HFFc6 (cell line): ENCODE measurements at places on chromosomes 11 and 22. TPM values are rescaled to one million over a fixed set of nuclear protein-coding genes. Genes with fewer than 3 reads are reported as not detected.

LRRC10B gene
- total RNA-seq, result not detected in 3 replicates

RAG1 gene
- 0.33 to 0.58 TPM (median 0.41 TPM) in 3 replicates for total RNA-seq

OR5D14 gene
- not detected in 3 replicates for total RNA-seq

DERL3 gene
- 0.41 to 0.51 TPM in 2 of 3 replicates, not detected in the other for total RNA-seq

SLC22A12 gene
- not detected in 3 replicates for total RNA-seq

OR8J1 gene
- not detected in 3 replicates for total RNA-seq

TOM1 gene
- 32.0 to 43.7 TPM (median 33.9 TPM) in 3 replicates for total RNA-seq

CARS1 gene
- total RNA-seq, result 51.3 to 66.7 TPM (median 56.8 TPM) in 3 replicates

MAML2 gene
- total RNA-seq, result 25.6 to 29.9 TPM (median 27.0 TPM) in 3 replicates

RHOD gene
- total RNA-seq, result 5.4 and 16.4 TPM in 2 replicates

CHKB gene
- total RNA-seq, result 24.5 to 25.5 TPM (median 24.6 TPM) in 3 replicates

PIWIL4 gene
- 0.43 TPM in 1 of 3 replicates, not detected in the others for total RNA-seq

GLB1L3 gene
- total RNA-seq, result not detected in 2 replicates

TRIM66 gene
- 4.4 to 5.9 TPM (median 5.6 TPM) in 3 replicates for total RNA-seq

CALCA gene
- not detected in 3 replicates for total RNA-seq

MUC5AC gene
- total RNA-seq, result not detected in 3 replicates

CSRP3 gene
- not detected in 3 replicates for total RNA-seq

CCDC15 gene
- 1.4 and 2.1 TPM in 2 replicates for total RNA-seq

PICALM gene
- total RNA-seq, result 217 to 251 TPM (median 240 TPM) in 3 replicates

FAM180B gene
- total RNA-seq, result not detected in 3 replicates

TSPAN4 gene
- 217 to 276 TPM (median 259 TPM) in 3 replicates for total RNA-seq

ROBO3 gene
- 2.9 to 3.6 TPM (median 2.9 TPM) in 3 replicates for total RNA-seq

VSTM5 gene
- total RNA-seq, result 0.19 to 0.27 TPM (median 0.22 TPM) in 3 replicates

RIMBP3C gene
- total RNA-seq, result 0.12 to 0.43 TPM in 2 of 3 replicates, not detected in the other

ALG9 gene
- 36.4 to 44.2 TPM (median 36.8 TPM) in 3 replicates for total RNA-seq

OR56A5 gene
- total RNA-seq, result not detected in 3 replicates

CECR2 gene
- not detected in 3 replicates for total RNA-seq

PANX2 gene
- total RNA-seq, result 1.4 to 2.0 TPM (median 1.6 TPM) in 3 replicates

LRRC32 gene
- total RNA-seq, result 0.57 and 0.86 TPM in 2 replicates

MS4A6E gene
- not detected in 3 replicates for total RNA-seq

CDC42BPG gene
- total RNA-seq, result 0.06 TPM in 1 of 2 replicates, not detected in the other

ASRGL1 gene
- 0.48 TPM in 1 of 2 replicates, not detected in the other for total RNA-seq

ACTN3 gene
- 0.08 to 0.24 TPM (median 0.16 TPM) in 3 replicates for total RNA-seq

DDB1 gene
- total RNA-seq, result 265 to 314 TPM (median 285 TPM) in 3 replicates

TSPAN18 gene
- not detected in 3 replicates for total RNA-seq

OR4D5 gene
- total RNA-seq, result not detected in 3 replicates

CBLIF gene
- total RNA-seq, result not detected in 3 replicates

APOA4 gene
- total RNA-seq, result not detected in 3 replicates

SPTBN2 gene
- total RNA-seq, result 0.13 to 0.33 TPM in 2 of 3 replicates, not detected in the other

PATE3 gene
- not detected in 3 replicates for total RNA-seq

HEPHL1 gene
- total RNA-seq, result not detected in 3 replicates

APOBEC3B gene
- 15.2 to 38.0 TPM (median 21.0 TPM) in 3 replicates for total RNA-seq

FOLR3 gene
- 10.6 to 14.3 TPM (median 11.4 TPM) in 3 replicates for total RNA-seq

C11orf87 gene
- total RNA-seq, result 0.07 to 0.26 TPM (median 0.07 TPM) in 3 replicates

MMP8 gene
- total RNA-seq, result not detected in 3 replicates

UPK3A gene
- not detected in 3 replicates for total RNA-seq

CSF2RB gene
- total RNA-seq, result 0.48 to 3.0 TPM (median 0.76 TPM) in 3 replicates

TEX54 gene
- not detected in 3 replicates for total RNA-seq

EHBP1L1 gene
- 44.0 to 63.0 TPM (median 52.6 TPM) in 3 replicates for total RNA-seq

NOX4 gene
- 2.2 to 6.1 TPM (median 4.9 TPM) in 3 replicates for total RNA-seq

SYT13 gene
- not detected in 3 replicates for total RNA-seq
